Eye (tissue), 1 donor: ENCODE measurements at places on chromosomes 12 and 14.

DNA sequence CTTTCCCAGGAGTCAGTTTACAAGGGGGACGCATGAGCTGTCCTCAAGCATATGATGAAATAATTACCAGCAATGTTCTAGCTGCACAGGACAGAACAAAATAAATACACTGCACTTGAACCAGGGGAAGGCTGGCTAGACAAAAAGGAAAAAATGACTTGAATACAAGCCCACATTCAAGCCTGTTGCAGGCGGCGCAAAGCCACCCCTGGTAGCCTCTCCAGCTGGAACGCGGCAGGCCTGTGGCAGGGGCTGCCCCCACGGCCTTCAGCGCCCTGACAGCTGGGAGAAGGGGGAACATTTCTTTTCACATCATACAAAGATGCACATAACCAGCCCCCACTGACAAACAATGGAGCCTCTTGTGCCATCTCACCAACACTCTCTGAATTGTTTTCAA is 57.1 kb downstream of the TRAFD1 start:
- DNase-seq: peak; percentile 9

GRCh38 chr12:44829045-44829444 is 47.1 kb downstream of the NELL2 start:
- no peak for DNase-seq

DNA sequence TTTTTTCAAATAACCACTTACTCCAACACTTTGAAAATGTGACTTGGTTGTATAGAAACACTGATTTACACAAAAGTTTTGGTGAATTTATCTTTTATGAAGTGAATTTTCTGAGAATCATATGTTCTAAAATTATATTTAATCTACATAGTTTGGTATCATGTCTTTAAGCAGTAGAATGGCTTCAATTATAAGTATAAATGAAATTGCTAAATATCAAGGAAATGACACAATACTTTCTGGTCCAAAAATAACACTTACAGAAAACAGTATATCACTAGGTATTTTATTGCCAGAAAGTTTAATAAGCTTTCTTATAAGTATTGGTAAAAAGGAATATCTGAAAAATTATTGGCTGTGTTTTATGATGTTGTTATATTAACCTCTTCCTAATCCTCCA is 90.9 kb downstream of the SRGAP1 start:
- DNase-seq: no peak

GRCh38 chr12:82277582-82277981 is 80.6 kb downstream of the CCDC59 start:
- DNase-seq: peak; percentile 4

DNA sequence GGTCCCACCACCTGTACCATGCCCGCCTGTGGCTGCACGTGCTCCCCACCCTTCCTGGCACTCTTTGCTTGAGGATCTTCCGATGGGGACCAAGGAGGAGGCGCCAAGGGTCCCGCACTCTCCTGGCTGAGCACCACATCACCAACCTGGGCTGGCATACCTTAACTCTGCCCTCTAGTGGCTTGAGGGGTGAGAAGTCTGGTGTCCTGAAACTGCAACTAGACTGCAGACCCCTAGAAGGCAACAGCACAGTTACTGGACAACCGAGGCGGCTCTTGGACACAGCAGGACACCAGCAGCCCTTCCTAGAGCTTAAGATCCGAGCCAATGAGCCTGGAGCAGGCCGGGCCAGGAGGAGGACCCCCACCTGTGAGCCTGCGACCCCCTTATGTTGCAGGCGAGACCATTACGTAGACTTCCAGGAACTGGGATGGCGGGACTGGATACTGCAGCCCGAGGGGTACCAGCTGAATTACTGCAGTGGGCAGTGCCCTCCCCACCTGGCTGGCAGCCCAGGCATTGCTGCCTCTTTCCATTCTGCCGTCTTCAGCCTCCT is 1.1 kb downstream of the INHBE start:
- DNase-seq: peak; percentile 80

DNA sequence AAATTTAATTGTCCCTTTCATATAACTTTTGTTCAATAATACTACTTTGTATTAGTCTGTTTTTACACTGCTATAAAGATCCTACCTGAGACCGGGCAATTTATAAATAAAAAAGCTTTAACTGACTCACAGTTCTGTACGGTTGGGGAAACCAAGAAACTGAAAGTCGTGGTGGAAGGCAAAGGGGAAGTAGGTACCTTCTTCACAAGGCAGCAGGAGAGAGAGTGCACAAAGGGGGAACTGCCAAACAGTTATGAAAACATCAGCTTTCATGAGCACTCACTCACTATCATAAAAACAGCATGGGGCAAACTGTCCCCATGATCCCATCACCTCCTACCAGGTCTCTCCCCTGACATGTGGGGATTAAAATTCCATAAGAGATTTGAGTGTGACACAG is 1069.0 kb downstream of the FSCB start:
- DNase-seq: no peak

DNA sequence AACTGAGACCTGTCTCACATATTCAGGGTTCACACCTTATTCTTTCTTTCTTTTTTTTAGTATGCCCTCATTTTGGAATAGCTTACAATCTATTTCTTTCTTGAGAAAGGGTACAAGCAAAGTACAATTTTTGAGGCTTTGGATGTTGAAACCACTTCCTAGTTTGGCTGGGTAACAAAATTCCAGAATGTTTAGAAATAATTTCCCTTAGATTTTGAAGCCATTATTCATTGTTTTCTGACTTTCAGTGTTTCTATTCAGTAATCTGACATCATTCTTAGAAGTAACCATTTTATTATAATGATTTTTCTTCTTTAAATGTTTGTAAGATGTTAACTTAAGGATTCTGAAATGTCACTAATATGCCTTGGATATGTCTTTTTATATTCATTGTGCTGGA is 28.2 kb downstream of the ST8SIA1 start:
- DNase-seq: no peak

DNA sequence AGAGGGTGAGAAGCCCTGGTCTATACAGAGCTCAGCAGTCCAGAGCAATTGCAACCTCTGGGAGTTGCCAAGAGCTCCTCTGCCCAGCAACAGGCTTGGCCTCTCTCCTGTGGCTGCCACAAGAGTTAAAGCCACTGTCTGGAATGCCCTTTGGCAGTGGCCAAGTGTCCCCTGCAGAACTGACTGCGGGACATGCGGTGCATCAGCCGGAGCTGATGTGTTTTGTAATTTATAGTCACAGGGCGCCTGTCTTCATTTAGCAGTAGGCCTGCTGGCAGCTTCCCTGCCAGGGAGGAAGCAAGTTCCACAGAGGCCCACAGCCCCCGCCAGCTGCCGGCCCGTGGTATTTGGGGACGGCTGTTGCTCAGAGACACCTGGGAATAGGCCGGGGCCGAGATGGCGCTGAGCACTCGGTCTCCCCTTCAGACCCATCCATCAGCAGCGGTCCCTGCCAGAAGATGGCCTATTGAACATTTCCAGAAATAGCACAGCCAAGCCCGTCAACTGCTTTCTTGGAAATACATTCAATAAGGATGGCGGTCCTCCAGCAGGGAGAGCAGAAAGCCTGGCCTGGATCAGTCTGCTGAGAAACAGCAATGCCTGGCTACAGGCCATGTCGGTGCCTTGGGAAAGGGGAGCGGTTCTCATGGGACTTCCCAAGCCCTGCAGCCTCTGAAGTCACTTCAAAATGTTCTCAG is 217.4 kb downstream of the CRADD start:
- DNase-seq: peak; percentile 70

DNA sequence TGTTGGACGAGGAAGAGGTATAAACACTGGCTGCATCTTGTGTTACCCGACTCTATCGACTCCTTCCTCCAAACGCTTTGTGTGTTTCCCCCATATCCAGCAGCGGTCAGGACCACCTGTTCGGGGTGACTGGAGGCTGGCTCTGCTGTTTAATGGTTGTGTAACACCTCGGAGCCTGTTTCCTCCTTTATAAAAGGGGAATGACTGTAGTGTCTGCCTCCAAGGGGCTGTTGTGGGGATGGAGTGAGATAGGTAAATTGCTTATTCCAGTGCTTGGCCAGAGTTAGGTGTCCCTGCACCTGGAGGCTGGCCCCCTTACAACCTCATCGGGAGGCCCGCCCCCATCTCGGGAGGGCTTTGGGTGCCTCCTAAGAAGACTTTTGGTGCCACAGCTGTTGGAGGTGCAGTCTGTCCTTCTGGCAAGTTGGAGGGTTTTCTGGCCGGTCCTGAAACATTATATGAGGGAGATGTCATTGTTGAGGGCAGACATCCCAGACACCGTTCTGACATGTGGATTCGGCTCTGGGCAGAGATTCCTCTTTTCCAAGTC is 1.1 kb downstream of the MLXIP start:
- DNase-seq: no peak

- peak; percentile 14 for DNase-seq
These were observed 51.0 kb downstream of the PTGER2 start for GRCh38 chr14:52365071-52365470.

GRCh38 chr14:82915381-82915780 is 1381.7 kb upstream of the SEL1L start:
- DNase-seq: peak; percentile 55

- DNase-seq: no peak
These were observed 678.5 kb upstream of the TBX3 start for GRCh38 chr12:115362339-115362976.

- no peak for DNase-seq
These were observed 173.0 kb downstream of the ADGRD1 start for GRCh38 chr12:131126662-131127173.

DNA sequence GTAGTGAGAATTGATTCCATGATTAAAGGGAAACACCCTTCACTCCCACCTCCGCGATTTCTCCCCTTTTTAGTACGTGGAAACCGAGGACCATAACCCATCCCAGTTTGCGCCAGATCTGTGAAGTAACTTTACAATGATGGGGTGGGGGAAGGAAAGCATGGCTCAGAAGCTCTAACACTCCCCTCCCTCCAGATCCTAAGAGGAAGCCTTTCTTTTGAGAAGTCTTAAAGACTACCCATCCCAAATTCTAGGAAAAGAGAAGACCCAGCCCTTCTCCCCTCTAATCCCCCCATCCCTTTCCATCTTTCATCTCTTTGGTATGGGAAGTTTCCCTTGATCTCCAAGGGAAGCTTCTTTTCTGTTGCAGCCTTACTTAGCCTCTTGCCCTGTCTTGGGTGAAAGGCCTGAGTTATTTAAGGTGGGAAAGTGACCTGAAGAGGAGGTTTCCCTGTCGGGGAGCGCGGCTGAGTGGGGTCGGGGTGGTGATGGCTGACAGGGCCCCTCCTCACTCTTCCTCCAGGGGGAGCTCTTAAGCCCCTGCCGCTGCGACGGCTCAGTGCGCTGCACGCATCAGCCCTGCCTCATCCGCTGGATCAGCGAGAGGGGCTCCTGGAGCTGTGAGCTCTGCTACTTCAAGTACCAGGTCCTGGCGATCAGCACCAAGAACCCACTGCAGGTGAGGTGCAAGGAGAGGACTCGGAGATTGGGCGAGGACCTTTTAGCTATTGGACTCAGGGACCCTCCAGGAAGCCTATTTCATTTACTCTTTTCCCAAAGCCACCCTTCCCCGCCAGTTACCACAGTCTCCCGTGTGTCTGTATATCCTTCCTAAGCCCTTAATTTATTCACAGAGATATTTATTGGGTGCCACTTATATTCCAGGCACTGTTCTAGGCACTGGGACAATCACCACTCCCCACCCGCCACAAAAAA is 1.8 kb downstream of the MARCHF9 start:
- peak; percentile 69 for DNase-seq

DNA sequence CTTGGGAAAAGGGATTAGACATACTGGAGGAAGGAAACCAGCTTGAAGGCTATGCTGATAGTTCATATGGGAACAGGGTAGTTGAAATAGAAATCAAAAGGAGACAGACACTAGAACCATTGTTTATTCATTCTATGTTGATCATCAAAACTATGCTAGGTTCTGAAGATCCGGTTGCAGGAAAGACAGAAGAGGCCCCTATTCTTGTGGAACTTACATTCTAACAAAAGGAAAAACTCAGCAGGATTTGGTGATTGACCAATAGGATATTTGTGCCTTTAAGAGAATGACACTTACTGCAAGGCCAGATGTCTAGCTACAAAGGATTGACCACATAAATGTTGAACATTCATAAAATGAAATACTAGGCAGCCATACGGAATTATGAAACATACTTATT is 179.2 kb downstream of the AKAP6 start:
- no peak for DNase-seq

DNA sequence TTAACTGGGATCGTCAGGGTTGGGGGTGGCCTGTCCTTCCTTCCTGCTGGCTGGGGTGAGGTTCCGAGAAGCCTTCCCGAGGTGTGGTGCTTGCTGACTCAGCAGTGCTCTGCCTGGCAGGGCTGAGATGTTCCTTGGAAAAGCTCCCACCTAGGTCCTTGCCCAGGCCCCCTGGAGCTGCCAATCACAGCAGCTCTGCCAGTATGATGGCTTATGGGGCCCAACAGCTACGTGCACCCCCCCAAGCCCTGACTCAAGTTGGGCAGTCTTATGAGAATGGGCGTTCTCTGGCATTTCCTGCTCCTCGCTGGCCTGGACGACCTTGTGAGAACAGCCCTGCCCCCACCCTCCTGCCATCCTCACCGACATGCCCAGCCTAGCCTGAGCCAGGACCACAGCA is 292.2 kb upstream of the CRY1 start:
- DNase-seq: no peak

GRCh38 chr14:63322897-63323573 is 4.3 kb upstream of the GPHB5 start:
- DNase-seq: peak; percentile 19

GRCh38 chr12:42145197-42145549 is 499 bp upstream of the GXYLT1 start:
- DNase-seq: no peak

DNA sequence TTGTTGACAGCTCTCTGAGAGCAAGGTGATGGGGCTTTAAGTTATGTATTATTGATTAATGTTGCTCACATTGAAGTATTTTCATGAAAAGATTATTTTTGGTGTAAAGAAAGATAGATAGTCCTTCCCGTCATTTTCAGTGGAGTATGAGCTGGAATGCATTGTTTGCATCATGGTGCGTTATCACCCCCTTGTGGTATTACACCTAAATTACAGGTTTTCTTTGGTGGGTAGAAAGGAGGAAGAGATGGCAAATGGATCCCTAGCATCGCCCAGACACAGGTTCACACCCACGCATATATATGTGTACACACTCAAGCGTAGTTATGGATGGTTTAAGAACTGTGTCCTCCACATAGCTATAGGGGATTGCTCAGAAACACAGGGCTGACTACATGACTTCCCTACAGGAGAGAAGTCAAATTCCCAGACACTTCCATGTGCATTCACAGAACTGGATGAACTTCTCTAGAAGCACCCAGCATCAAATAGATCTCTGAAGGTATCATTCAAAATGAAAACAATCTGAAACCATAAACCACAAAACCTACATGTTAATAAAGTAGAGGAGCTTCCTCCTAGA is 14.4 kb upstream of the SERPINA10 start:
- DNase-seq: no peak

- no peak for DNase-seq
These were observed 149.7 kb downstream of the PHLDA1 start for GRCh38 chr12:75881920-75882319.

GRCh38 chr14:104546591-104547309 is 32.8 kb upstream of the C14orf180 start:
- DNase-seq: no peak
